ENCODE measurements at places on chromosomes 6 and 20.
A peak's percentile ranks its signal among the peaks of the same experiment; 100 is the strongest.

- no peak for DNase-seq
Observed at GRCh38 chr6:121998631-121999030, 400.8 kb upstream of the HSF2 start.

DNA sequence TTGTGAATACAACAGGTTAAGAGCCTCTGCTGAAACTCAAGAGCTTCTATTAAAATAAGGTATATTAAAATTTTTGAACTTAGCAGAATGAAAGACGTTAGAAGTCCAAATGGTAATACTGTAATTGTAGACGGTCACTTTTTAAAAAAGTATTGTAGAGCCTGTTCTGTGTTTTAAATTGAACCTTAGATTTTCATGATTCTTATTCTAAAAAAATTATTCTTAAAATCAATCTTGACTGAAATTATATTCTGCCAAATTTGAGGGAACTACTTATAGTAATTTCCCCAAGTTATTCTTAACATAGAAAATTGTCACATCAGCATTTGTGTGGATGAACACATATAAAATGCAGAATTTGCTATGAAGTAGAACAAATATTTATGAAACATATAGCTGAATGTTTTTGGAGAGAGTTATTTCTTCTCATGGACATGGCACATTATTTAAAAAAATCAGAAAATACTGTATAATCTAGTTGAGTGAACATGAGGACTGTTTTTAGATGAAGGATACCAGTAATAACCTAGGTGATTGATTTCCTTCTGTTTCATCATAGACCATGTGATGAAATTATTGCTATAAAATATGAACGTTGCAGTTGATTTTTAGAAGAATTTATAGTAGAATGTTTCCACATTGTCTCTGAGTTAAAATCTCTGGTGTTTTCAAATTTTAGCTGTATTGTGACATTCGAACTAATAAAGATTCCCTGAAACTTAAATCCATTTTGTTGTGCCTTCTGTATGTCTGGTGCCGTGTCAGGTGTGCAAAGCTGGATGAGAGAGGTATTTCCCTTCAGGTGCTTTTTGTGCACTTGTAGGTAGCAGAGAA is 2.8 kb downstream of the TBPL1 start:
- DNase-seq, result no peak

DNA sequence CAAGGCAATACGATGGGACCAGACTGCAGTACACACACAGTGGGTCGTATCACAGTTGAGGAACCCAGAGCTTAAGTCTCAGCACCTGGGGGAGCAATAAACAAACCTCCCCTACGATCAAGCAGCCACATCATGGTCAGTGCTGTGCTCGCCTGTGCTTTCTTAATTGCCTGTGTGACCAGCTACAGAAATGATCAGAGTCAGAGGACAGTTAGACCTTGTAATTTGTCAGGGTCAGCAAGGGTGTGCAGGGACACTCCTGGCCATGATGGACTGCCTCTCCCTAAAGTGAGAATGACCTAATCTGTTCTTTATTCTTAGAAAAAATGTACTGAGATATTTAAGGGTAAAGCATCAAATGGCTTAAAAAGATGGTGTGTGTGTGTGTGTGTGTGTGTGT is 78.4 kb downstream of the OPRM1 start:
- no peak for DNase-seq

DNA sequence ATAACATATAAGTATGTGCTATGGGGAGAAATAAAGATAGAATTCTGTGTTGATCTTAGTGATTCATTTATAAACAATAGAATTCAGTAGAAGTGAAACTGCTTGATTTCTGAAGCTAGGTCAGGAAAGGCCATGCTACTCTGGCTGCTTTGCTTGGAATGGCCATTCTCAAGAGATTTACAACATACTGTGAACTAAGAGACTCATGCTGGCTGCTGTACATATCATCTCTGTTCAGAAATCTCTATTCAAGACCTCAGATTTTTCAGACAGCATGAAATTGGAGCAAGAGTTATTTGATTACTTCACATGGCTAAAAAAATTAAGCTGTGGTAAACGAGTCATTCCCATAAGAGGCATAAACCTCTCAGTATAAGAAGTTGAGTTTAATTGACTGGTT is 662.6 kb downstream of the BCKDHB start:
- peak; percentile 65 for DNase-seq

GRCh38 chr6:36873612-36874442 is 776 bp downstream of the PPIL1 start:
- no peak for DNase-seq

- DNase-seq, result no peak
Observed at GRCh38 chr6:73388433-73388799, 6.2 kb upstream of the DDX43 start.

DNA sequence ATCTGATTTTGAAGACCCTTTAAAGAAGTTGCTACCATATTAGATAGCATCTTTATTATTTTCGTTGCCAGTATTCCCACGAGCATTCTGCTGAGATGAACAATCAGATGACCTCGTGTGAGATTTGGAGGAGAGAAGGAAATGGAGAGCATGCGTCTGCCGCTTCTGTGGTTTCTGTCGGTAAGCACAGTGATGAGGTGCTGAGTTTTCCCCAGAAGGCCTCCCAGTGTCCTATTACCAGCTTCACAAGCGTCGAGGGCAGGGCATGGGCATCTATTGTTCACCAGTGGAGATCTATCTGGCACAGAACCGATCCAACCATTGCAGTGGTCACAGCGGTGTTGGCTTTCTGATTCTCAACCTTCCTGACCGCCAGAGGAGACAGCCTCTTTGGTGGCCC is 29.4 kb downstream of the TRAF3IP2 start:
- no peak for DNase-seq

DNA sequence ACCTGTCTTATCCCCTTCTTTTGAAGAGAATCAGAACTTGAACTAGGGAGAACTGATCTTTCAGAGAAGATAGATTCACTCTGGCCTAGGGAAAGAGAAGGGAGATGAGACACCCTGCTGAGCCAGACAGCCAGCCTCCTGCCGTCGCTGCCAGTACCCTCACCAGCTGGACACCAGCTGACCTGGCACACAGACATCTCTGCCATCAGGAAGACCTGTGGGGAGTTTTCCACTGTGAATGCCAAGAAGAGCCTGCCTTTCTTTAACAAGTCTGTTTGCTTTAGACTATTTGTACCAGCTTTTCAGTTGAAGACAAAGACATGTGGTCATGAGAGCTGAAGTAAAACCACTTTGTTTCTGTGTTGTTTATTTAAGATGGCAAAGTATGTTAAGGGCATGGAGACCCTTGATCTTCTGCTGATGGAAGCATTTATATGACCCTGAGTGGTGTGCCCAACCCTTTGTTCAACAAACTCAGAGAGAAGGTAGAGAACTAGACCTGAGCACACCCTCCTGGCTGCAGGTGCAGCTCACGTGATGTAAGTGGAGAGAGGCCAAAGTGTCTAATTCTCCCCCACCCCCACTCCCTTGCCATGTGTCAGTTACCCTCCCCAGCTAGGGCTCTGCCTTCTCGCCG is 82.3 kb upstream of the SLC24A3 start:
- no peak for DNase-seq

- no peak for DNase-seq
Observed at GRCh38 chr6:139194740-139195139, 59.9 kb downstream of the HECA start.

DNA sequence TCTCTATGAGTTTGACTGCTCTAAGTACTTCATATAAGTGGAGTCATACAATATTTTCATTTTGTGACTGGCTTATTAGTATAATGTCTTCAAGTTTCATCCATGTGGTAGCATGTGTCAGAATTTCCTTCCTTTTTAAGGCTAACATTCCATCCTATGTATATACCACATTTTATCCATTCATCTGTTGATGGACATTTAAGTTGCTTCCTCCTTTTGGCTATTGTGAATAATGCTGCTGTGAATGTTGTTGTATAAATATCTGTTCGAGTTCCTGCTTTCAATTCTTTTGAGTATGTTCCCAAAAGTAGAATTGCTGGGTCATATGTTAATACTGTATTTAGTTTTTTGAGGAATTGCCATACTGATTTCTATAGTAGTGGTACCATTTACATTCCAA is 79.5 kb downstream of the PTPRA start:
- DNase-seq, result no peak

- DNase-seq, result no peak
Observed at GRCh38 chr20:38926934-38927616, 858 bp downstream of the FAM83D start.

- peak; percentile 43 for DNase-seq
Observed at GRCh38 chr6:109687271-109687761, 3.7 kb downstream of the AK9 start.

GRCh38 chr6:52087498-52087999 is at the start of gene PKHD1:
Gene PKHD1, minus strand, starts transcription at chr6:52087613. Its CDS starts 2,680 bp downstream, at chr6:52084933.
- no peak for DNase-seq

DNA sequence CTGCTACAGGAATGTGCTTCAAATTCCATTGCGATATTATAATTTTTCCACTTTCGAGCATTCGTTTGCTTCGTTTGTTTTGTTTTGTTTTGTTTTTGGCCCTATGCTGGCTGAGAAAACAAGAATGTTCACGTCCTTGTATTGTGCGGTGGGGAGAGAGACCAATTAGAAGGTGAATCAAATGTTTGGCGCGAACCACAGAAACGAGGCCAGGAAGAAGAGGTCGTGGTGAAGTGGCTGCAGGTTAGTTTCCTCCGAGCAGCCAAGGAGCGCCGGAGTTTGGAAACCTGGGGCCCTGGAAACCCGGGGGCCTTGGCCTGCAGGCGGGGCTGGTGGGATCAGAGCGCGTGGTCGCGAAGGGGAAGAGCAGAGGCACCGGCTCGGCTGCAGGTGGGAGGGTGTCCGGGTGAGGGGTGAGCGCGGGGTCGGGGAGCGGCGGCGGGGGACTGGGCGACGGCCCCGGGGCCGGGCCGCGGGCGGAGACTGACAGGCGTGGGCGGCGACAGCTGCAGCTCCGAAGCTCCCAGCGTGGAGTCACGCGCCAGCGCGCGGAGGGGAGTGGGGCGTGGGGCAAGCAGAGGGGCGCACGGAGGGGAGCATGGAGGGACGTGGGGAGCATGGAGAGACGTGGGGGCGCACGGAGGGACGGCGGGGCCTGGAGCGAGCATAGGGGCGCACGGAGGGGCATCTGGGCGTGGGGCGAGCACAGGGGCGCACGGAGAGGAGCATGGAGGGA is 141.5 kb upstream of the PDE10A start:
- DNase-seq, result no peak

- no peak for DNase-seq
Observed at GRCh38 chr6:105433723-105434122, 30.8 kb upstream of the PREP start.

GRCh38 chr20:24619212-24619611 is 149.8 kb downstream of the SYNDIG1 start:
- DNase-seq, result no peak

- no peak for DNase-seq
Observed at GRCh38 chr20:13515291-13515690, 123.4 kb downstream of the TASP1 start.

GRCh38 chr6:17448165-17448564 is 54.8 kb downstream of the CAP2 start:
- DNase-seq, result no peak

DNA sequence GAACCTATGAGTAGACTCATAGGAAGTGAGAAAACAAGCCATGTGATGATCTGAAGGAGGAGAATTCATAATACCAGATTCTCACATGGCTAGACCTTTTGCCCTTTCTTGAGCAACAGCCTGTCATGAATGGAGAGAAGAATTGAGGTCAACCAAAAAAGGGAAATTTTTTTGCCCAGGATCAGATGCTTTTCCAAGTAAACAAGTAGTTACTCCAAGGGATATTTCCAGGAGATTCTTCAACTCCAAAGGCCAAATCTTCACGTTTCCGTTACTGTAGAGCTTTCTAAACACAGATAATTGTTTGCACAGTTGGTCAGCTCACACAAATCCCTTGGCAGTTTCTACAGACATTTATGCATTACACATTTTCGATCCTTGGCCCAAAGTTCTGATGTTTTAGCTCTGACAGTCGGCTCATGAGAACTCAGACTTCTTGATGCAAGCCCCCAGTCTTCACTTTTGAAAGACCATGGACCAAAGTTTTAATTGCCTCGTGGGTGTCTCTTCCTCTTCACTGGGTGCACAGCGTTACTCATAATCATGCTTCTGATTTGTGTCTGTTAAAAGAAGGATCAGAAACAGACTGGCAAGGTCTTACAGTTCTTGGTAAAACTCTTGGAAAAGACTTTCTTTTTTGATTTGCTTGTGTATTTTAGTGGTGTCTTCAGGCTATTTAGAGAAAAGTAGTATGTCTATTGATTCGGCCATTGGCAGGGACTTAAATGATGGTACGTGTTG is 115.0 kb downstream of the TSHZ2 start:
- no peak for DNase-seq

- DNase-seq, result no peak
Observed at GRCh38 chr6:75472885-75473284, 20.7 kb downstream of the FILIP1 start.

DNA sequence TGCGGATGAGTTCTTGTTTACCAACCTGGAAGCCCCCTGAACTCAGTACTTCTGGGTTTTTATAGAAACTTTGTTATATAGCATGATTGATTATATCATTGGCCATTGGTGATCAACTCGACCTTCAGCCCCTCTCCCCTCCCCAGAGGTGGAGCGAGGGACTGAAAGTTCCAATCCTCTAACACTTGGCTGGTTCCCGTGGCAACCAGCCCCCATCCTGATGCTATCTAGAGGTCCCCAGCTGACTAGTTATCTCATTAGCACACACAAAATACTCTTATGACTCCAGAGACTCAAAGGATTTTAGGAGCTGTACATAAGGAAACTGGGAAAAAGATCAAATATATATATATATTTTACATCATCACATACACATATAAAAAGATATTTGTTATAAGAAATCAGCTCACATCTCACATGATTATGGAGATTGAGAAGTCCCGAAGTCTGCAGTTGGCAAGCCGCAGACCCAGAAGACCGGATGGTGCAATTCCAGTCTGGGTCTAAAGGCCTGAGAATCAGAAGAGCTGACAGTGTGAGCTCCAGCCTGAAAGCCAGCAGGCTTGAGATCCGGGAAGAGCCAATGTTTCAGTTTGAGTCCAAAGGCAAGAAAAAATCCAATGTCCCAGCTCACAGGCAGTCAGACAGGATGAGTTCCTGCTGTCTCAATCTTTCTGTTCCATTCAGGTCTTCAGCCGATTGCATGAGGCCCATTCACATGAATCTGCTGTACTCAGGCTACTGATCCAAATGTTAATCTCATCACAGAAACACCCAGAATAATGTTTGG is 179.3 kb upstream of the DTNBP1 start:
- no peak for DNase-seq

DNA sequence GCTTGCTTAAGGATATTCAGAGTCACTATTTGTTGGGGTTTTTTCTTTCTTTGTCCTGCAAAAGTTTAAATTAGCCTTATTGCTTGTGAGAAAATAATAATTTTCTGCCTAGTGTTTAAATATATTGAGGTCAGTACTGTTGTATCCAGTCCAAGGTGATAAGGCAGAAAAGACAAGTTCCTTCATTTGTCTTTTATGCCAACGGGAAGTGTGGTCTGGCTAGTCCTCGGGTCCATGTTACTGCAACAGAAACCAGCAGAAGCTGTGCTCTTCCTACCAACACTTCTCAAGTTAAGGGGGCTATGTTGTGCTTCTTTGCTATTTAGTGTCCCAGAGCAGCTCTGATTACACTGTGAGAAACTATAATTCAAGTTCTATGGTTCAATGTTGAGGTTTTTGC is 301.1 kb downstream of the TBC1D7 start:
- no peak for DNase-seq
